GF-D8 (cell line): ENCODE measurements at places on chromosomes 1 and 21.
A peak's percentile ranks its signal among the peaks of the same experiment; 100 is the strongest.

GRCh38 chr1:208158640-208159554 lies 85.3 kb downstream of the PLXNA2 start:
- no peak for DNase-seq

GRCh38 chr1:47348246-47348645 lies 14.7 kb downstream of the CMPK1 start:
- DNase-seq = no peak

DNA sequence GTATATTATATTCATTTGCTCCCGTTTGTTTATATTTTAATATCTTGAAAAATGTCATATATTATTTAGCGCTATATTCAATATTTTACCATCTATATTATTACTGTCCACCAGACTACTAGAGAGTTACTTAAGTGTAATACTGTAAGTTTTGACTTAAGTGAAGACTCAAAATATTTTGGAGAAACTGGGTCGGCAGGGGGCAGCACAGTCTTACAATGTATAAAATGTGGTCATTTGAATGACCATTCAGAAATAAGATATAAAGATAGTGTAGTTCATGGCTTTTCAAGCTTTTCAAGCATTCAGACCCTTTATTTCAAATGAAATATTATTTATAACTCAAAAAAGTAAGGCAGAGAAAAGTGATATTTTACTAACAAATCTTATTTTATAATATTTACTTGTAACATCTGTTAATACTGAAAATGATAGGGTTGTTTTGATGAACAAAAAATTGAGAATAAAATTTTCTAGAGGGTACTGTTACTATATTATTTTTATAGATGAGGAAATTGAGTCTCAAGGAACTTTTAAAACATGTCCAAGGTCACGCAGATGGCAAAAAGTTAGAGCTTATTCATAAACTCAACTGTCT lies 89.0 kb upstream of the SERTAD4 start:
- no peak for DNase-seq

DNA sequence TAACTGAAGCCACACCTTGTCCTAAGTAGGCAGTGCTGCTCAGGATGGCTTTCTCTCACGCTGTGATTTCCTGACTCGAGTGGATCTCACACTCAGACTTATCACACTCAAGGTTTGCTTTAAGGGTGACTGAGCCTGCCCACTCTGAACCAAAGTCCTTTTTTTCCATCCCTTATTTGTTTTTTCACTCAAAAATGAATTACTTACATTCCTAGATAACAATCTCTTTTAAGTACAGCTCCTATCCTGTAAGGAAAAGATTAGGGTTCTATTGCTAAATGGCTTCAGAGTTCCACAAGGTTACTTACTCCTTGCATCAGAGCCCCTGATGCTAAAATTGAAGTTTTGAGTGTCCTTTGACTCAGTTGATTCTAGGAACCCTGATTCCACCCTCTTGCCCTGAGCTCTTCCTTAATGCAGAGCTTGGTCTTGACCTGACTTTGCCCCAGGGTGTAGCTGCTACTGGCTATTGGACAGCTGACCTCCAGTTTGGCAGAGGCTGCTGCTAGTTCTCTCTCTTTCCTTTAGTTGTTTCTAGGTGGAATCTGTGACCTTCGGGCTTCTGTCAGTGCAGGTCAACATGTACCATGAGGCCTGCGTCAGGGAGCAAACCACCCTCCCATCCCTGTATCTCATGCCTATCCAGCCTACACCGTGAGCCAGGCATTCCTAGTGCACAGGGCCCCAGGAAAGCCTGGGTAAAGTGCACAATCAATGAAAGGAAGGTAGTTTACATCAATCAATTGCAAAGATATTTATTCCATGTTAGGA lies 80.1 kb upstream of the CD55 start:
- DNase-seq = no peak

DNA sequence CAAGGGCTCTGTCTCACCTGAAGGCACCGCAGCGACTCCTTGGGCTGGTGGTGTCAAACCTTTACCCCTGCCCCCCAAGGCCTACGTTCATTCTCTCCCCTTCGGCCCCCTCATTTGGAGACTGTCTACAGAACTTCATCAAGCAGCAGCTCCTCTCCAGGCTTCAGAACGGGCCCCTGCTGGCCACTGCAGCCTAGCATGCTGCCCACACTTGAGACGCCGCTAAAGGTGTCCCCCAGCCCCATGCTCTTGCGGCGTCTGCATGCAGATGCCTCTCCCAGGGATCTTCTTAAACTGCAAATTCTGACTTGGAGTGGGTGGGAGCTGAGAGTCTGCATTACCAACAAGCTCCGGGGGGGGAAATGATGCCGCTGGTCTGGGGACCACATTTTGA lies 104.2 kb downstream of the PRDM2 start:
- no peak for DNase-seq

DNA sequence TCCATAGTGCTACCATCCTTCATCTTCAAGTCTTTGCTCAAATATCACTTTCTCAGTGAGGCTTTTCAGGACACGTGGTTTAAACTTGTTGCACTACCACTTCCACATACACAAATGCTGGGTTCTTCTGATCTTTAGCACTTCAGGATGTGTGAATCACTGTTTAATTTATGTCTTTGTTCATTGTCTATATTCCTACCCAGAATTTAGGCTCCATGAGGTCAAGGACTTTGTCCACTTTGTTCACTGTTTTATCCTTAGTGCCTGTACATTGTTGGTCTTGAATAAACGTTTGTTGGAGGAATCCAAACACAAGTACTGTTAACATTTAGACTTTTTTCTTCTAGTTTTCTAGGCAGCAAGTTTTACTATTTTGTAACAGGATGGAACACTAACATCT lies 42.6 kb upstream of the RALGPS2 start:
- no peak for DNase-seq

GRCh38 chr1:183328371-183328770 lies 89.8 kb downstream of the NMNAT2 start:
- no peak for DNase-seq

- DNase-seq = no peak
Observed at GRCh38 chr1:9852410-9853248, 28.9 kb upstream of the CLSTN1 start.

- DNase-seq = no peak
Observed at GRCh38 chr1:31405578-31406245, 7.3 kb upstream of the SERINC2 start.

DNA sequence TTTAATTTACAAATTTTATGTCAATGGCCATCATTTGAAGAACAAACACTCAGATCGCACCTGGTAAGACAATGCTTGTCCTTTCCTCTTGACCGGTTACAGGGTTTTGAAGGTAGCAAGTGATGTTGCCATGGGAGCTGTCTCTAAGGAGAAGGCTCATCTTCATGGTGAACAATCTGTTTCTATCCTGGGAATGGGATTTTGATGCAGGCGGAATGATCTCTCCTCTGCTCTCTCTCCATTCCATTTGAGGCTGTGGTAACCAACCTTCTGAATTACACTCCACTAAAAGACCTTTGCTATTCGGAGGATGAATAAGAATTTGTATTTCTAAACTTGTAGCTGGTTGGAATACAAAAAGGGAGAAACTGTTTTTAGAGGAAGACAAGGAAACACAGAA lies 57.9 kb upstream of the SLC5A9 start:
- no peak for DNase-seq

DNA sequence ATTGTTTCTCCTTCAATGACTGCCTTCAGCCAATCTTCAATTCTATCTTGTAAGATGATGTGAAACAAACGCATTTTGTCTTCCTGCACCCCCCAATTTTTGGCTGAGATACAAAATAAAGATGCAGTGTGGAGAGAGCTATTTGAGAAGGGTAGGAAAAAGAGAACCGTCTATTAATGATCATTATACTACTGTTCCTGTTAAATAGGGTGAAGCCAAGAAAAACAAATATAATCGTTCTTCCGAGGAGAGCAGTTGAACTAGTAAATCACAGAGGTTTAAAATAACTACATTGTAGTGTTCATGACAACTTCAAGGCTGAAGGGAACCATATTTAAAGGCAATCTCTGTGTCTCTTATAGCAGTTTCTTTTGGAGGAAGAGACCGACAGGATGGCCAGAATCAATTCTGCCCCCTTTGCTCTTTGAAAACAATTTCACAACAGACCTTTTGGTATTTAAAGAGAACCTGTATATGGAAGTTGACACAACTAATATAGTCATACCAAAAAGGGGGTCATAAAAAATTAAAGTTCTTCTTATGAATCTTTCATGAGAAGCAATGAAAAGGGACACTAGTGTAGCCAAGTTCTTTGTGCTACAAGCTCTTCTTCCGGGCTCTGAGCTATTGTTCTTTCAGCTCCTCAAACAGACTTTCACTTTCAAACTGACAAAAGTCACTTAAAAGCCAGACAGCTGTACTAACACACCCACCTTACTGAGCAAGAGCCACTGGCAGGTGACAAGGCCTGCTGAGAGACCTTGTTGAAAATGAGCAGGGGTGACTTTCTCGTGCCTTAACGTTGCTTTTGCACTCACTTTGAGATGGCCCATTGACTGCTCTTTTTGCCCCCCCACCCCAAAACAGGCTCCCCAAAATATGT lies 30.9 kb downstream of the PROX1 start:
- no peak for DNase-seq

DNA sequence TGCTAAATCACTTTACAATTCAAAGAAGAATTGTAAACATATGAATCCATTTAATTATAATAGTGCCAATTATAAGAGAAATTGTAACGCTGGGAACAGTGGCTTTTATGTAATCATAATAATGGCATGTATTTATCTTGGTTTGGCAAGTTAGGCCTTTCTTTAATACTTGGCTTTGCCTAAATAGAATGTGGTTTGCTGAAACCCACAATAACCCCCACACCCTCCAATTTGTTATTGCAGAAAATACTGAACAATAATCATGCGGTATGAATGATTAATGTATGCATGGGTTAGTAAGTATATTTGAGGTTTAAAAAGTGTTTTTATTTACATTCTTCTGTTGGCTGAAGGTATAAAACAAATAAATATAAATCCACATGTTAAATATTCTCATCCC lies 138.2 kb downstream of the NFIA start:
- DNase-seq = no peak

GRCh38 chr1:207918011-207918410 lies 7.1 kb upstream of the CD34 start:
- DNase-seq = no peak

DNA sequence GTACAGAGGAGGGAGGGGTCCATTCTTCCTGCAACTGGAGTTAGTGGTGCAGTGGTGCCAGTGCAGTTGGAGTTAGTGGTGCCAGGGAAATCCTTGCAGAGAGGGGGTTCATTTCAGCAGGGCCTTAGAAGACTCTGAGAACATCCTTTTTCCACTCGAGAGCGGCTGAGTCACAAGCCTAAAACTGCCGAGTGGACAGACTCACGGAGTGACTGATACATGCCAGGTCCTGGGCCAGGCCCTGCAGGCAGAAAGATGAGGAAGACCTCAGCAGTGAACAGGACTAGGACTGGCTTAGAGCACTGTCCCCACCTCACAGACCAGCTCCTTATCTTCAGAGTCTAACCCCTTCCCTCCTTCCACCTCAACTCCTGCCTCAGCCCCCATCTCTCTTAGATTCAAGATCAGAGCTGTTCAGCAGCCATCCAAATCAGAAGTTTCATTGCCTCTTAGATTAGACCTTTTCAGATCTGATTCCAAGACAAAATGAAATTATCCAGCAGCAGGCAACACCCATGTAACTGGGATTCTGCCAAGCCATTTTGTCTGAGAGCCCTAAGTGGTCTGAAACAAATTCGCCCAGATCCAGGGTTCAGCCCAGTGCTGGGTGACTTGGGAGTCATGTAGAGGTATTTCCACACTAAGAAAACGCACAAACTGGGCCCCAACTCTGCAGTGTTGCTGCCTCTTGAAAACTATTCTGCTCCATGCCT lies 12.7 kb upstream of the IKBKE start:
- DNase-seq = no peak

DNA sequence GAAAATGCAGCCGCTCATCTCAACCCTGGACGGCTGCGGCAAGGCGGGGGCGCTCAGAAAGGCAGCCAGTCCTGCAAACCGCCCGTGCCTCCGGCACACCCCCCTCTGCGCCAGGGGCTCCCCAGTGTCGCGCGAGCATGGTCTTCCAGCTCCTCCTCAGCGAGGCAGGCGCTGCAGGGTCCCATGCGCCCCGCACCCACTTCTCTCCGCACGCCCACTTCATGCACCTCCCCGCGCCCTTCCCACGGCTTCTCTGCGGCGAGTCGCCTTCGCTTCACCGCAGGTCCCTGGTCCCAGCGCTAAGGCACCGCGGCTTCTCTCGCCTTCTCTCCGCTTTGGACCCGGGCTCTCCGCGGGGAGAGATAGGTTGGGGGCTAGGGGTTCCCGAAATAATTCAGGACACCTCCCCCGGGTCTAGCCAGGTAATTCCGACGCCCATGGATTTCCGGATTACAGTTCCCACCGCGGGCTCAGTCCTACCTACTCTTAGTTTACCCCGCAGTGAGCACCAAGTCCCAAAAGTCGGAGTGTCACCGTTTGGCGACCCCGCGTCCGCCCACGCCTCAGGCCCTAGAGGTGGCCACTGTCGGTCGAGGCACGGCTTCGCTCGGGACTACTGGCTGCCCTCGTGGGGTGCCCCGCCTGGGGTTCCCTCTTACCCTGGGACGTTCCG lies 67.5 kb downstream of the SYT2 start:
- no peak for DNase-seq

DNA sequence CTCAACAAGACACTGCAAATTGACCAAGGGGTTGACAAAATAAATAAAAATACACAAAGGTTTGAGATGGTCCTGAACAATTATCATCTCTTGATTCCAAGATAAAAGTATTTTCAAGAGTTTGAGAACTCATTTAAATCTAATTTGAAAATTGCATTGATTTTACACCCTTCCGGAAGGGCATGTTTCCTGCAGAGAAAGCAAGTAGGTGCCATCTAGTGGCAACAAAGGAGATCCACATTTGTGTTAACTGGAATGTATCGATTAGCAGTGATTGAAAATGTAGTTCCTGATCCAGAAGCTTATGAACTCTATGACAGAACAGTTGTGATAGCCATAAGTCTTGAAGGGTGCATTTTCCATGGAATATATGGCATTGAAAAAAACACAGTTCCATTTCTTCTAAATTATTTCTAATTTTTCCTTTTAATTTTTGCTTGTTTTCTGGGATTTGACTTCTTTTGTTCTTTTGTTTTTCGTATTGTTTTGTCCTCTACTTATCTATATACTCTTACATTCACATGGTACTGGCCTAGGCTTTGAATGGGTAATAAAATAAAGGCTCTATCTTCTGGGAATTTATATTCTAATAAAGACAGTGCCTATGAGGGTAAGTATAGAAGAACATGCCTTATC lies 143.7 kb downstream of the DNM3 start:
- no peak for DNase-seq

DNA sequence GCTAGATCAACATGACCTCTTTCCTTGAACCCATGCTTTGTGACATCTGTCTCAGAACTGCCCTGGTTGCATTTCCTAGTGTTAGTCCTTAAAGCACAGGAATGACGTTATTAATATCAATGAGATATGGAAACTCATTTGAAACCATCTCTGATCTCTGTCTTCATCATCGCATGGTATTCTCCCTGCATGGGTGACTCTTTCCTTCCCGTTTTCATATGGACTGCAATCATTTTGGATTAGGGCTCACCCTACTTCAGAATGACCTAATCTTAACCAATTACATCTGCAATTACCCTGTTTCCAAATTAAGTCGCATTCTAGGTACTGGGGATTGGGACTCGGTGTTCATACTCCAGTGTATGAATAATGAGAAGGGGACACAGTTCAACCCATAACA lies 41.7 kb upstream of the DISC1 start:
- peak; percentile 25 for DNase-seq

GRCh38 chr1:19081218-19081893 lies 124.9 kb upstream of the IFFO2 start:
- peak; percentile 83 for DNase-seq
